Activated CD4-positive, alpha-beta T cell treated with anti-CD3 and anti-CD28 coated beads, Interleukin-2, amount 10 ng/mL, durations not matched to agents 7 days and 5 days (primary cell): ENCODE measurements at places on chromosomes 3 and 15.

- DNase-seq: no peak
Measured at GRCh38 chr15:70742928-70743327, 20.4 kb downstream of the UACA start.

DNA sequence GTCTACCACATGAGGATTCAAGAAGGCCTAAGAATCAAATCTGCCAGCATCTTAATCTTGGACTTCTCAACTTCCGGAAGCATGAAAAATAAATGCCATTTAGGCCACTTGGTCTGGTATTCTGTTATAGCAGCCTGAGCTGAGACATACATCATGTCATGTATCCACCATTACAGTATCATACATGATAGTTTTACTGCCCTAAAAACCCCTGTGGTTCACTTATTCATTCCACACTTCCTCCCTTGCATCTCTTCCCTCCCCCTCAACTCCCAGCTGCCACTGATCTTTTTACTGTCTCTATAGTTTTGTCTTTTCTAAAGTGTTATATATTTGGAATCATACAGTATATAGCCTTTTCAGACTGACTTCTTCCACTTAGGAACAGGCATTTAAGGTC, 161.8 kb downstream of the SNRK start:
- DNase-seq: no peak

- no peak for DNase-seq
Measured at GRCh38 chr3:127783166-127783565, 39.1 kb downstream of the MGLL start.

DNA sequence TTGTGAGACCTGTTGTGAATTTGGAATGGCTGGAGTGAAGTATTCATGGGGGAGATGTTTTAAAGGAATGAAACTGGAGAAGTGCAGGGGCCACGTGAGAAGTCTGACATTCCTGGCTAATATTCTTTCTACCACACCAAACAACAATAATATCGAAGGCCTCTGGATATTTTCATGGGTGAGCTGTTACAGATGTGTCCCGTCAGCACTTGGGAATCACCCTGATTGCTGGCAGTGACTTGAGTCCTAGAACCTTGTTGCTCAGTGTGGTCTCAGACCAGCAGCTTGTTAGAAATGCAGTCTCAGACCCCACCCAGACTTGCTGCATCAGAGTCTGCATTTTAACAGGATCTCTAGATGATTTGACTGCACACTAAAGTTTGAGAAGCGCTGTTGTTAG, 113.8 kb downstream of the ITPR1 start:
- no peak for DNase-seq

- no peak for DNase-seq
Measured at GRCh38 chr3:55893045-55893664, 406.0 kb upstream of the WNT5A start.

DNA sequence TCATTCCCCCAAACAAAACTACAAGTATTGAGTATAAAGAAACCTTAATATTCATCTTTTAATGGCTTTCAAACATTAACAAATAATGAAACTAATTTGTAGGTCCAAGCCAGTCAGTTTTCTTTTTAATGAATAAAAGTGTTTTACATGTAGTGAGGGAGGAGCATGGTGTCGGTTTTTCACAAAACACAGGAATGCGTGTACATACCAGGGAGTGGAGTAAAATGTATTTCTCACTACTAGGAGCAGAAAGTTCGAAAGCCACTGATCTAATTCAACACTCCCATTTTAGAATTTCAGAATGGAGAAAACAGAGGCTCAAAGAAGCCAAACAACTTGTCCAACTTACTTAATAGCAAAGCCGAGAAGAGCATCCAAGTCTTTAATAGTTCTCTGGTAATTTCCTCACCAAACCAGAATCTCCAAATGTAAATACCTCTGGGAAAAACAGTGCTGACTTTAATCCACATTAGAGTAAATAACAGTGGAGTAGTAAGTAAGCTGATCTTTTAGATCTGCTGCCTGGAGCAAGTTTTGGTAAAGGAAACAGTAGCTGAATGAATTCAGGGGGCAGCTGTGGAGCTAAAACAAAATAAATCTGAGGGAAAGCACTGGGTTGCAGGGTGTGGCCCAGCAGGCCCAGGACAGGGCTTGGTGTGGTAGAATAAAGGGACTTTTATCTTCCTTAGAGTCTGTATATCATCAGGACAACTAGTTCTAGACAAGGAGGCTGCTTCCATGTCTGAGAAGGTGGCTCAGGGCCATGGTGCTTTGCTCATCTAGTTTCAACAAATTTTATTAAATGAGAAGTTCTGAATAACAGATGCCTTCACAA, 7.9 kb downstream of the ANP32A start:
- no peak for DNase-seq
